ENCODE measurements at places on chromosomes 3 and 15.

- DNase-seq, result no peak
Measured at GRCh38 chr15:92812271-92812670, 87.9 kb upstream of the CHD2 start.

DNA sequence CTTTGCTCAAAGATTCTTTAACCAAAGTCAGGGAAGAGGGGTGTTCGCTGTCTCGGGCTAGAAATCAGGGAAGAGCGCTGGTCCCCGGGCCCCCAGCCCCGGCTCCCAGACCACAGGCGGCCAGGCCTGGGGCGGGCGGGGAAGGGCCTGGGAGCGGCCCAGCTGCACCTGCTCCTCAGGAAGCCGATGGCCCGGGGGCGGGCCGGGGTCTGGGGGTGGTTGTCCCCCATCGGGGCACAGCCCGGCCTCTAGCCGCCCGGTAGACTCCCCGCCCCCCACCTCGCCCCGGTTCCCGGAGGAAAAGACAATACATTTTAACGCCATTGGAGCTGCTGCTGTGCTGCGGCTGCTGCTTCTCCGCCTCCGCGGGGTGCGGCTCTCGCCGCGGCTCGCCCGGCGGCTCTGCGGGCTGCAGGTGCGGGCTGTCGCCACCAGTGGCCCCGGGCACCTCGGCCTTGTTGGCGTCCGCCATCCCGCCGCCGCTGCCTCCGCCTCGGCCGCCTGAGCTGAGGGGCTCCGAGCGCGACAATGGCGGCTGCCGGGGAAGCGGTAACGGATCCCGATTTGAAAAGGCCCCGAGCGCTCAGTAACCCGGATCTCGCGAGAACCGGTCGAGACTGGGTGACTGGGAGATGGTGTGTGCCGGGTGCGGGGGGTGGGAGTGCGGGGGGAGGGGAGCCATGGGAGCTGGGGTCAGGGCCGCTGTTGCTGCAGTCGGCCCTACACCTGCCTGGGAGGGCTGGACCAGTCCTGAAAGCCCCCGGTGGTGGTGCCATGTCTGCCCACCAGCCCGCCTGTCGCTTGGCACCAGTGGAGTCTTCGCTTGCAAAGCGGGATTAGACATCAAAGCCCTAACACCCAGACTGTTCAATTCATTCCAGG lies at the start of gene MYEF2:
TSS of gene MYEF2 (minus strand) at position 530 of the 882 bp plus-strand sequence. CDS start at position 472, 58 bp downstream.
- DNase-seq, result peak; percentile 50

GRCh38 chr3:147773116-147773630 lies 364.0 kb downstream of the ZIC1 start:
- no peak for DNase-seq

DNA sequence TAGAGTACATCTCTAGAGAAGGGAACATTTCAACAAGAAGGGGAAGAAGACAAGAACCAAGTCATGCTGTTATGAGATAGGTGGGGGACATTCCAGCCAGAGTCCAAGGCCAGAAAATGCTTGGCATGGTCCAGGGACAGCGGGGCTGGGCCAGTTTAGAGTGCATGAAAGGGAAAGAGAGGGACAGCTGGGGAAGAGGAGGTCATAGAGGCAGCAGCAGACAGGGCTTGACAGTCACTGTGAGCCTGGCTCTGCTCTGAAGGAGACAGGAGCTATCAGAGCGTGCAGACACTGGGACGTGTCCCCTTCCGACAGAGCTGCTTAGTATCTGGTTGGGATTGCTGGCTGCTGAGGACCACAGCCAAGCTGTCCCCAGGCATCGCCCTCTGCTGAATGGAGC lies 35.7 kb upstream of the PRR20G start:
- no peak for DNase-seq

DNA sequence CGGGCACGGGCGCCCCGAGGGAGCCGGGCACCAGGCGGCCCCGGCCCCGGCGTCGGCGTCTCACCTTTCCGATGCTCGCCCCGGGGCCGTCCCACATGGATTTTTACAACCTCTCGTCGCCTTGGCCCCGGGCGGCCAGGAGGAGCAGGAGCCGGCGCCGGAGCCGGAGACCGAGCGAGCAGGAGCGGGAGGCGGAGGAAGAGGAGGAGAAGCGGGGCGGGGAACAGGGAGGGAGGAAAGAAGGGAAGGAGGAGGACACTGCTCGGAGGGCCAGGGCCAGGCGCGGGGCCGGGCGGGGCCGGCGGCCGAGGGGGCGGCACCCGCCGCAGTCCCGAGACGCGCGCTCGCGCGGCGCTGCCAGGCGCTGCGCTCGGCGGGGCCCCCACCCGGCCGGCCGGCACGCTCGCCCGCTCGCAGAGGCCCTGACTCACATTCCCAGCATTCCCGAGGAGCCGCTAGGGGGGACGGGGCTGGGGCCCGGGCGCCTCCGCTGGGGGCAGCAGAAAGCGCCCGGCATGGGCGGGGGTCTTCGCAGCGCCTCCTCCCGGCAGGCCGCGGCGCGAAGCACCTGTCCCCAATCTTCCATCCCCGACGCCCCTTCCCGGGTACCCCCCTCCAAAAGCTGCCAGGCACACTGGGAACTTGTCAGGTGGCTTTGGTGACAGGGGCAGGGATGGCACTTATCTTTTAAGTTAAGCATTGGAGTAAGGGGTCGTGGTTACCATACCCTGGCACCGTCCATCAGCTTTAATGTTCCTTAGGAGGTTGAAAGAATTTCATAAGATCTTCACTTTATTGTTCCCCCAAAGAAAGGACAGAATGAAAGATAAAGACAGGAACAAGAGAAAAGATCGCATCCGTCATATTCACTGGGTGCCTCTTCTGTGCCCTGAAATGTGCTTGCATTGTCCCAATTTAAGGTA lies at the start of gene ERC2:
TSS of gene ERC2 (minus strand) at position 284 of the 923 bp plus-strand sequence.
- no peak for DNase-seq

DNA sequence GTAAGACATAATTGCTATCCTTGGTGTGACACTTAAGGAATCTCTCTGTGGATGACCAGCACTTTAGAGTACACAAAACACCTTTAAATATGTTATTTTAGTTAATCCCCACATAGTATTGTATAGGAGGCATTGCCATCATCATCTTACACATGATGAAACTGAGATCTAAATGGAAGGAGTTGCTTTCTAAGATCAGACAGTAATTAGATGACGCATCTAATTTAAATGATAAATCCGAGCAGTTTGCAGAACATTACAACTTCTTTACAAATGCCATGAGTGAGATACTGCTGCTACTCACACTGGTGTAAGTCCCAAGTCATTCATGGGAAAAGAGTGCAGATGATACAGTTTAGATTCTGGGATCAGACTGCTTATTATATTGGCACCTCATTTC lies 431.9 kb downstream of the MFSD1 start:
- DNase-seq, result no peak

GRCh38 chr15:80489030-80489594 lies 84.9 kb downstream of the ARNT2 start:
- no peak for DNase-seq

DNA sequence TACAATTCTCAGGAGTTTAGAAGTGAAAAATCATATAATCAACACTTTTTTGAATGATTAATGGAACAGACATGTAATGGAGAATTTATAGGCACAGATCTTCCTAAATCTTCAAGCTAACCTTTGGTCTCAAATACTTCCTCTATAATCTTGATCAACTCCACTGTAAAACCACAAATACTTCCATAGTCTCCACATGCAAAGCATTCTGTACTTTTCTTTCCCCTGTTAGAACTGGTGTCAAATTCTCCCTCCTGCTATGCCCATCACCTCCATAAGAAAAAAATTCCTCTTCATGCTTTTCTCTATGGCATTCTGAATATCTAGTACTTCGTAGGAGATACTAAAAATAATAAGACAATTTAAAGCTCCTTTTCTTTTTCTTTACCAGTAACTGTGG lies 214.3 kb downstream of the ADAMTS9 start:
- DNase-seq, result no peak

DNA sequence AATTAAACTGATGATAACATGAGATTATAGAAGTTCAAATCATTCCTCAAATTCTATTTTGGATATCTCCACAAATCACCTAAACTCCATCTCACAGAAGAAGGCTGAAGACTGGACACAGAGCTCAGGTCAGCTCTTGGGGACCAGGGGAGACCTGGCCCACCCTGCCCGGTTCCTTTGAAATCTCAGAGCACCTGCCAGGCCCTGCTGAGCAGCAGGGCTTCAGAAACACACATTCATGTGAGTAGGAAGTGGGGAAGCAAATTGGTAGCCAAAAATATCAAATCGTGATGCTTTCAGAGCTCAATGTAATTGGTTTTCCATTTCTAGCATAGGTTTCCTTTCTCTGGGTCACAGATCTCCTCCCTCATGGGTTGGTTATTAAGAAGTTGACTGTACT lies 76.2 kb downstream of the OCA2 start:
- no peak for DNase-seq

- DNase-seq, result no peak
Measured at GRCh38 chr3:98450372-98450771, 12.6 kb upstream of the OR5K1 start.

DNA sequence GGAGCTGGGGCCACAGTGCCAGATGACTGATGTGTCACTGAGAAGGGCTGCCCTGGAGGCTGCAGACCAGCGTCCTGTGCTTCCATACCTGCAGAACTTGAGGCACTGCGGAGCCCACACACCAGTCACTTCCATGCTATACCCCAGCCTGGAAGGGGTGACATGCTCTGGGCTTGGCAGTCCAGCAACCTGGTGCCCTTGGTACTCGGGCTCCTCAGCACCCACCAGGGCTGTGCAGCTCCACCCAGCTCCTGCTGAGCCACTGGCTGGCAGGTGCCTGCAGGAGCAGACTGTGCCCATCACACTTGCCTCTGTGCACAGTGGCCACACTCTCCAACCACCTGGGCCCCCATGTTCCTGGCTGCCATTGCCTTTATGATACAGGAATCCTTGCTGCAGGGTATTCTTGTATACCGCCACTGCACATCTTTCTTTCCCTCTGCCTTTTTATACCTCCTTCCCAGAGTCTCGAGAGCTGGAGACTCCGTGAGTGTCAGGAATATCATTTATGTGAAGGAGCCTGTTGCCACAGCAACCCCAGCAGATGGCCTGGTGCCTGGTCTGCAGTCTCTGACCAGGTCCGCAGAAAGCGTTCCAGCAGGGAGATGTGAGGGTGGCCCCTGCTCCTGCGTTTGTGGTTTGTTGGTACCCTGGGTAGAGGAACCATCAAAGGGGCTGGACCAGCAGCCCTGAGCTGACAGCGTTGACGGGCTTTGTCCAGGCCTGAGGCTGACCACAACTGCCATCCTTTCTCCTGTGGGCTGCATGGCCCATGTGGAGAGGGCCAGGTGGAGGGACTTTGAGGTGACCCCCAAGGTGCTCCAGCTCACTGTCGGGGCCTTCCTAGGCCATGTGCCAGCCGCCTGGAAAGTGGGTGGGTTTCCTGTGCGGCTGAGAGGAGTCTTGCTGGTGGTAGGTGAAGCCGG lies 93.4 kb upstream of the PLXNA1 start:
- DNase-seq, result no peak

- no peak for DNase-seq
Measured at GRCh38 chr3:43632269-43632733, 10.5 kb upstream of the ANO10 start.

- DNase-seq, result no peak
Measured at GRCh38 chr3:37072892-37073291, 79.6 kb downstream of the MLH1 start.

DNA sequence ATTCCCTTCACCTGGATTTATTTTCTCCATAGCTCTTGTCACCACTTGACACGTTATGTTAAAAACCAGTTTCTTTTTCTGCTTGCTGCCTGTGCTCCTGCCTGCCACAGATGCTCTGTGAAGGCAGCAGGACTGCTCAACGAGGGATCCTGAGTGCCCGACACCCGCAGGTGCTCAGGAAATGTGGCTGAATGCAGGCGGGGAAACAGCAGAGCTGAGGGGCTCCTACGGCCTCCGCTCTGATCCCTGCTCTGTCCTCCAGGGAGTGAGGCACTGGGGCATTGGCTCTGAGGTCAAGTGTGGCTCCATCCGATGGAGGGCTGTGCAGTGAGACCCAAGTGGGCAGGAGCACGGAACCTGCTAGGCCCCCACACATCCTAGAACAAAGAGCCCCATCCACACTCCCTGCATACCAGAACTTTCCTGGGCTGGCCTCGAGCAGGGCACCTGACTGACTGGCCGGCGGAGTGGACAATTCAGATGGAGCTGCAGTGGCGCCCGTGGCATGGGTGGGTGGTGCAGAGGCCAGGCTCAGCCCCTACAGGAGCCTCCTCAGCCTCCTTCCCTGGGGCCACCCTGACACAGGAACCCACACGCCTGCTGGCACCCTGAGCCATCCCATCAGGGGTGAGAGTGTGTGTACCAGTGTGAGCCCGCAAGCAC lies 27.9 kb downstream of the IQSEC1 start:
- DNase-seq, result no peak

DNA sequence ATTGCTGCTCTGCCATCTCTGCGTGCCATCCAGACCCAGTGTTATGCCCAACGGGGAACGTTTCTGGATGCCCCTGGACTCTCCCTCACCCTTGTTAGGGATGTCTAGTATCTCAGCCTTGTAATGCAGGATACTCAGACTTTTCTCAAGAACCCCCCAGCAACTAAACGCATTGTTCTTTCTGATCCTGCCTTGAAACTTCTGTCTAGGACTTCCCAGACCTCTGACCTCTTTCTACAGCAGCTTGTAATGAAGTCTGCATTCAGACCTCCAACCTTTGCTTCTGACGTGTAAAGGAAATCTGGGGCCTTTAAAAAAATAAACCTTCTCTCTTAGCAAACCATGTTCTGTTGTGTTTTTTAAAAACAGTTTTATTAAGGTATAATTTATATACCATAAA lies 139.5 kb downstream of the KCNAB1 start:
- no peak for DNase-seq

DNA sequence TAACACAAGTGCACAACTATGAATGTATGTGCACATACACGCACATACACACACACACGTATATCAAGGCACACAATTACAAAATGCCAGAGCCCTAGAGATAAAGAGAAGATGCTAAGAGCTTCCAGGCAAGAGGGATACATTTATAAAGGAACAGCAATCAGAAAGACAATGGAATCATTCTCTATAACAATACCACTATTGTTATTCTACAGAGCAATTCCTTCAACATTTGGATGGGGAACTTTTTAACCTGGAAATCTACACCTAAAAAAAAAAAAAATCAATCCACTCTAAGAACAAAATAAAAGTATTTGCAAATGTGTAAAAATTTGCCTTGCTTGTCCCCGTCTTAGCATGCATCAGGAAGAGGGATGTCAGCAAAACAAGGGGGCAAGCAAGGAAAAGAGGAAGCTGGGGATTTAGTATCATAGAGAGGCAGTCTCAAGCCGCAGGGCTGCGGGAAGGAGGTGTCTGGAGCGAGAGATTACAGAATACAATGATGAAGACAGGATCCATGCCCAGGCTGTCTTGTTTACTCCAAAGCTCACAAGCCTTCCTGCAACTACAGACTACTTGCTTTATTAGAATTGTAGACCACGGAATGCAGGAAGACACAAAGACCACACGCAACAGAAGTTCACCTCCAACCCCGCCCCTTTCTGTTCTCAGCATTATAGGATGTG lies 220.2 kb downstream of the NTRK3 start:
- no peak for DNase-seq

- no peak for DNase-seq
Measured at GRCh38 chr3:69803681-69804270, 64.5 kb downstream of the MITF start.

GRCh38 chr3:129758306-129758705 lies 135.2 kb downstream of the TMCC1 start:
- no peak for DNase-seq

Data from CD4-positive, alpha-beta T cell treated with Interleukin-6 at 100 ng/mL for 8 hours (primary cell).